ENCODE measurements at places on chromosomes 7 and 10. TPM values are rescaled to one million over a fixed set of nuclear protein-coding genes. Genes with fewer than 3 reads are reported as not detected.

Gene OGDHL
- total RNA-seq, result 3.5 TPM

Gene TAF6
- total RNA-seq, result 57.3 TPM

Gene RAPGEF5
- 11.5 TPM for total RNA-seq

Gene ABCA13
- 0.62 TPM for total RNA-seq

Gene RAB19
- total RNA-seq, result not detected

Gene C7orf57
- total RNA-seq, result 0.62 TPM

Gene JCAD
- total RNA-seq, result 3.2 TPM

Gene KCNIP2
- 2.8 TPM for total RNA-seq

Gene VPS37D
- total RNA-seq, result 6.6 TPM

Gene PTN
- 11.9 TPM for total RNA-seq

Gene NKX2-3
- total RNA-seq, result 1.2 TPM

Gene SFXN4
- 40.7 TPM for total RNA-seq

Gene ASB10
- not detected for total RNA-seq

Gene ITGA8
- total RNA-seq, result 1.9 TPM

Gene GNAT3
- not detected for total RNA-seq

Gene FZD1
- total RNA-seq, result 6.4 TPM

Gene AKR1C4
- total RNA-seq, result not detected

Gene ZNF804B
- total RNA-seq, result not detected

Gene EPDR1
- 64.0 TPM for total RNA-seq

Gene FAS
- 17.2 TPM for total RNA-seq

Gene SFTPA1
- total RNA-seq, result not detected

Gene PODXL
- 446 TPM for total RNA-seq

Gene TBC1D12
- 11.4 TPM for total RNA-seq

Gene WEE2
- total RNA-seq, result 0.05 TPM

Gene COPS6
- total RNA-seq, result 74.6 TPM

Gene TBXAS1
- total RNA-seq, result 0.26 TPM

Gene DUSP5
- total RNA-seq, result 9.5 TPM

Gene GARIN1A
- total RNA-seq, result not detected

Gene PROSER2
- 18.5 TPM for total RNA-seq

Gene LHFPL3
- not detected for total RNA-seq
